Smooth muscle cell of the brain vasculature (primary cell): ENCODE measurements at places on chromosomes 2 and 18.

GRCh38 chr2:128498086-128498485 is 179.4 kb upstream of the HS6ST1 start:
- no peak for DNase-seq

GRCh38 chr2:120388222-120389035 is 42.5 kb downstream of the INHBB start:
- DNase-seq = no peak

GRCh38 chr2:126515471-126515870 is 140.5 kb upstream of the GYPC start:
- no peak for DNase-seq

DNA sequence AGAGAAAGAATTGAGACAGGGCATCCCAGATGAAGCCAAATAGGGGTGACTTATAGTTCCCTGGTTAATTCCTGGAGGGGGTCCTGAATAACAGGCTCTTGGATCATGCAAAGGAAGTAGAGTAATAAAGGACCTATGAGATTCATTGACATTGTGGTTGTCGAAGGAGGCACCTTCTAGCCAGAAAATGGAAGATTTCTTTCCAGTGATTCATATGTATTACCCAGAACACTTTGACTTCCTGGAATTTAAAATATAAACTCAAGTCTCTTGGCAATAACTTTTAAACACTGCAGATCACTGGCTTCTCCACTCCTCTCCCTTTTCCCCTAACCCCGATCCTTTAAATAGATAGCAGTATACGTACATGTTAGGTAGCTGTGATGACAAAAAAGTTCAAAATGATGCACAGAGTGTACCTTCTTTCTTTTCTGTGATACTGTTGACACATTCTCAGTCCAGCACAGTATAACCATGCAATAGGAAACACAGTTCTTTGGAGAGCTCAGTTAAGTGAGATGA is 211.8 kb downstream of the LTBP1 start:
- DNase-seq = no peak

- no peak for DNase-seq
Observed at GRCh38 chr2:12313445-12314126, 403.1 kb upstream of the TRIB2 start.

GRCh38 chr18:46607926-46608325 is 49.1 kb downstream of the LOXHD1 start:
- DNase-seq = no peak

- DNase-seq = no peak
Observed at GRCh38 chr2:172333235-172333977, 94.0 kb upstream of the ITGA6 start.

GRCh38 chr2:202609381-202610145 is 25.2 kb upstream of the FAM117B start:
- no peak for DNase-seq

- DNase-seq = no peak
Observed at GRCh38 chr2:99255491-99256318, at the start of gene LYG2. TSS of gene LYG2 (minus strand) at chr2:99255666. CDS start at chr2:99254260, 1,406 bp downstream.

- DNase-seq = no peak
Observed at GRCh38 chr2:151085181-151085611, 176.5 kb downstream of the RBM43 start.

- no peak for DNase-seq
Observed at GRCh38 chr2:133194362-133194655, 374.0 kb downstream of the NCKAP5 start.

GRCh38 chr18:63158012-63158631 is 161.4 kb downstream of the BCL2 start:
- no peak for DNase-seq

DNA sequence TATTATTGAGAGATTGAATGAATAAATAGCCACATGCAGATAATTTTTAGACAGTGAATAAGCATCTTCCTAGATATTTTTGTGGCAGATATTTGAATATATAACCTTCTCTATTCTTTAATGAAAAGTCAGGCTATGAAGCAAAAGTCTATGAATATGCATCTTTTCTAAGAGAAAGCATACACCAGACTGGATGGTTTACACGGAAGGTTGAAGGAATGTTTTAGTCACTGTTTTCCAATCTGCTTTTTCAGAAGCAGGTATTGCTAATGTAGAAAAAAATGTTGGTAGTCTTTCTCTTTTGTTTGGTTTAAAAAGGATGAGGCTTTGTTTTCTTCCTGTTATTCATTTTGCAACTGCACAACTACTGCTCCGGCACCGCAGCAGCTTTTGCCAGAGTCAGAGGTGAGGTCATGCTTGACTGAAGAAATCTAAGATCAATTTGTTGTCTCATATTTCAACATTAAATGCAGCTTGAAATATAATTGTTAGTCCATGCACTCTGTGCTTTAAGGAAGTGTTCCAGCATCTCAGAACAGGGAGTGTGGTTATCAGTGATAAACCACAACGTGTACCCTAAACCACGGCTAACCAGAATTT is 1540.8 kb upstream of the PIK3C3 start:
- DNase-seq = no peak

DNA sequence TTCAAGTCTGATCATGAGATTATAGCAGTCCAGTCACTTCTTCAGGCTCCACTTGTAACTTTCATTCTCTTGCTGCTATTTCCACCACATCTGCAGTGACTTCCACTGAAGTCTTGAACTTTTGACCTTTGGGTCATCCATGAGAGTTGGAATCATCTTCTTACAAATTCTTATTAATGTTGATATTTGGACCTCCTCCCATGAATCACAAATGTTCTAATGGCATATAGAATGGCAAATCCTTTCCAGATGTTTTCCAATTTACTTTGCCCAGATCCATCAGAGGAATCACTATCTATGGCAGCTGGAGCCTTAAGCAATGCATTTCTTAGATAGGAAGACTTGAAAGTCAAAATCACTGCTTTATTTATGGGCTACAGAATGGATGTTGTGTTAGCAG is 159.4 kb downstream of the LTBP1 start:
- DNase-seq = no peak

GRCh38 chr18:286515-287310 is 18.9 kb upstream of the THOC1 start:
- DNase-seq = no peak

- no peak for DNase-seq
Observed at GRCh38 chr2:118658596-118659198, 188.8 kb downstream of the EN1 start.

GRCh38 chr18:2407961-2408360 is 163.3 kb downstream of the METTL4 start:
- DNase-seq = no peak

- no peak for DNase-seq
Observed at GRCh38 chr18:24543795-24544498, 83.5 kb downstream of the HRH4 start.

- no peak for DNase-seq
Observed at GRCh38 chr2:217863883-217864282, 138.9 kb downstream of the TNS1 start.

GRCh38 chr2:85754313-85755095 is 713 bp downstream of the ATOH8 start:
- no peak for DNase-seq

GRCh38 chr2:95021847-95022246 is 3.7 kb upstream of the MAL start:
- no peak for DNase-seq

DNA sequence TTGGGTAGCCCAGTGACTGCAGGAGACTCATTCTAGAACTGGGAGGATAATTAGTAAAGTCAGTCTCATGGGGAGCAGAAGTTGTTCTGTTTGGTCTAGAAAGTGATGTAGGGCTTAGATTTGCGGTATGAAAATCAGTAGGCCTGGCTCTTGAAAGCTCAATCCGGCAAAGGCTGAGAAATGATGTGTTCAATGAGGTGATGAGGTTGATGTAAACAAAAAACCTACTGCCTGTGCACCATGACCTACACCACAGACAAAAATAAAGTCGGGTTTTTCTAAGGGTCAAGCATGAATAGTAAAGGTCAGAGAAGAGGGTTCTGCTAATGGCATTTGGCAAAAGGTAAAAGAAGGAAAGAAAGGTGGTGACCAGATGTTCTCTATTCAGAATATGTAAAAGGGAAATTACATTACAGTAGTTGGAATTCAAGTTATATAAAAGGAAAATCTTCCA is 80.8 kb upstream of the COL5A2 start:
- no peak for DNase-seq

DNA sequence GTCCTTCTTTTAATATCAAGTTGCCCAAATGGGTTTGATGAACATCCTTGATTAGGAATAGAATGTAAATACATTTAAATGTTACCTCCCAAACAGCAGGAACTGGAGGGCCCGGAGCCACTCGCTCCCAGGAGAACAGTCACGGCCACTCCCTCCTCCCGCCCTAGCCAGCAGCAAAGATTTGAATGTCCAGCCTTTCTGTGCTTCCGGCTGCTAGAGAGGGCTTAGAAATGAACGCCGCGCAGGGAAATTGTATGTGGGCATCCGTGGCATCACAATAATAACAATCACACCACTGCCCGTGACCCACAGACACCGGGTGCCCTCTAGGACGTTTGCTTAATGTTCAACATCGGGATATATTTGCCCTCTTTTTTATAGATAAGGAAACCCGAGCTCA is 164.9 kb upstream of the SALL3 start:
- no peak for DNase-seq

GRCh38 chr2:230886206-230886605 is 21.5 kb downstream of the ITM2C start:
- DNase-seq = no peak

- DNase-seq = no peak
Observed at GRCh38 chr2:195016841-195017240, 640.2 kb upstream of the SLC39A10 start.

GRCh38 chr2:173191601-173192000 is 116.0 kb downstream of the MAP3K20 start:
- DNase-seq = no peak

- no peak for DNase-seq
Observed at GRCh38 chr2:241240320-241241004, 52.0 kb downstream of the ANO7 start.

- DNase-seq = no peak
Observed at GRCh38 chr2:86081724-86082123, 24.0 kb downstream of the POLR1A start.

GRCh38 chr18:354003-354402 is 86.2 kb upstream of the THOC1 start:
- DNase-seq = no peak

DNA sequence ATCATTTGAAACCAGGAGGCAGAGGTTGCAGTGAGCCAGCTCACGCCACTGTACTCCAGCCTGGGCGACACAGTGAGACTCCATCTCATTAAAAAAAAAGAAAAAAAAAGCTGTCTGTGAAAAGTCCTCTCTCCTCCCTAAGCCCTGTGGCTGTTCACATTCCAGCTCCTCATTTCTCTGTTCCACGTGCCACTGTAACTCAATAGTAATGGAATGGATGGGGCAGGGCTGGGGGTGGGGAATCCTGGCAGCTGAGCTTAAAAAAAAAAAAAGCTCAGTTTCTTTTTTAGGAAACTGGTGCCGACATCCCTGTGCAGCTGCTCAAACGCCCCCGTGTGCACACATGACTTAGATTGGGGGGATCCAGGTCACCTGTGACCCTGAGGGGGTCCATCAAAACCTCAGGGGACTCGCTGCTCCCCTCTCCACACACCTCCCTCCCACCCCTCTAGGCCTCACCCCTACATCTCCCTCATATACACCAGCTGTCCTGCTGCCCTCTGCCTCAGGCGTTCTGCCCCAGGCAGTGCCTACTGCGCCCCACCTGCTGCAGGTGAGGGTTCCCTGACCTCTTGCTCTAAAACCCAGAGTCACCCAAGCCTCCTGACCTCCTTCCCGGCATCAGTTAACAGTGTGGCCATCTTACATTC is 255.4 kb downstream of the AGAP1 start:
- no peak for DNase-seq

- no peak for DNase-seq
Observed at GRCh38 chr18:34807106-34807796, 97.2 kb downstream of the DTNA start.

GRCh38 chr2:235050980-235051351 is 99.1 kb downstream of the SH3BP4 start:
- peak; percentile 56 for DNase-seq

DNA sequence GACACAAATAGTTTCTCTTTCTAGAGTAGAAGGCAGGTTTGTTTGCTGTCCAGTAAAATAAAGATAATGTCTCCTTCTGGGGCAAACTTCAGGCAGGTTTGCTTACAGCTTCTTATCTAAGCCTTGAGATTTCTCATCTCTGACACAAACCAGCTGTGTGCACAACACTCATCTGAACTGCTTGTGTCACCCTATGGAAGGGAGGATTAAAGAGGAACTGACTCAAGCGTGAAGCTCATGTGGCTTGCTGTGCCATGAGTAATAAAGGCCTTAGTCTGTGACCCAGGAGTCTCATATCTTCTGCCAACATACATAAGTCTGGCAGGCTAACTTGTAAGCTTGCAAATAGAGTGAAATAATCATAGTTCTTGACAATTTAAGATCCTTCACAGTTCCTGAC is 24.2 kb upstream of the CPO start:
- DNase-seq = peak; percentile 66

- no peak for DNase-seq
Observed at GRCh38 chr2:219274361-219274921, 4.7 kb upstream of the DNAJB2 start.

- no peak for DNase-seq
Observed at GRCh38 chr2:195181059-195181705, 475.8 kb upstream of the SLC39A10 start.

GRCh38 chr2:50859110-50859509 is 172.8 kb downstream of the NRXN1 start:
- DNase-seq = no peak

DNA sequence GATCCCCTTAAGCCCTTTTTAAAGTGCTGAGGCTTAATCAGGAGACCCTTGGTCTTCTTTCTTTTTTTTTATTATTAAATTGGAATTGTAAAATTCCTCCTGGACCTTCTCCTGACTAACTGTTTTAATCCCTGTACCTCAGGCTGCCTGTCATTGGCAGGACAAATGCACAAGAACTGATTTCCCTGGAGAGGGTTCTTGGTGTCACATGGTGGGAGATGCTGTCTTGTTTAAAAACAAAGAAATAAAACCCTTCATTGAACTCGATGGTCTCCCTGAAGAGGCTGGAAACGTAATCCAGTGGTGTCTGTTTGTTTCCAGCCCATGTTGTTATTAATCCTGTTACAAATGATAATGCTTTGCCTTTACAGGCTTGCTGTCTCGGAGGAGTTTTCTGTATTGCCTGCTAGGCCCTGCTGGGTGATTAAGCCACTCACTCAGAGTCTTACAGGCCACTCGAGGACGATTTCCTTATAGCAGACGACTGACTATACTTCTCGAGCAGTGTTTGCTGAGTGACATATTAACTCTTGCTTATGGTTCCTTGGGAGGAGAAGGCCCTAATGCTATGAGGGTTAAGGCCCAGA is 100.5 kb upstream of the MGAT5 start:
- no peak for DNase-seq

DNA sequence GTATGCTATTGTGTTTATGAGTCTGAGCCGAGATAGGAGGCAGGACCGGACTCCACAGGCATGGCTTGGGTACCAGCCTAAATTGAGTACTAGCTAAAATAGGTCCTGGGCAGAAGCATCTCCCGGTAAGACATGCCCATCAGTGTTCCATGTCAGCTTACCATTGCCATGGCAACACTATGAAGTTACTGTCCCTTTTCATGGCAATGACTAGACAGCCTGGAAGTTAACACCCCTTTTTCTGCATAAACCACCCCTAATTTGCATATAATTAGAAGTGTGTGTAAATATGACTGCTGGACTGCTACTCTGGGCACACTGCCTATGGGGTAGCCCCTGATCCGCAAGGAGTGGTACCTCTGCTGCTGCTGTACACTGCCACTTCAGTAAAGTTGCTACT is 1005.1 kb upstream of the FAM98A start:
- DNase-seq = no peak

- no peak for DNase-seq
Observed at GRCh38 chr18:13067966-13068365, 76.8 kb downstream of the CEP192 start.

GRCh38 chr2:14759082-14759481 is 126.6 kb downstream of the LRATD1 start:
- DNase-seq = no peak

- no peak for DNase-seq
Observed at GRCh38 chr2:234845602-234846590, 105.9 kb upstream of the SH3BP4 start.
